Stimulated activated CD8-positive, alpha-beta memory T cell treated with anti-CD3 and anti-CD28 coated beads, Interleukin-12 subunit alpha, Interleukin-12 subunit beta, amount 100 ng/mL, for 1 hour (primary cell): ENCODE measurements at places on chromosomes 2 and 18.

- DNase-seq: no peak
Measured at GRCh38 chr2:241225545-241225944, 37.1 kb downstream of the ANO7 start.

DNA sequence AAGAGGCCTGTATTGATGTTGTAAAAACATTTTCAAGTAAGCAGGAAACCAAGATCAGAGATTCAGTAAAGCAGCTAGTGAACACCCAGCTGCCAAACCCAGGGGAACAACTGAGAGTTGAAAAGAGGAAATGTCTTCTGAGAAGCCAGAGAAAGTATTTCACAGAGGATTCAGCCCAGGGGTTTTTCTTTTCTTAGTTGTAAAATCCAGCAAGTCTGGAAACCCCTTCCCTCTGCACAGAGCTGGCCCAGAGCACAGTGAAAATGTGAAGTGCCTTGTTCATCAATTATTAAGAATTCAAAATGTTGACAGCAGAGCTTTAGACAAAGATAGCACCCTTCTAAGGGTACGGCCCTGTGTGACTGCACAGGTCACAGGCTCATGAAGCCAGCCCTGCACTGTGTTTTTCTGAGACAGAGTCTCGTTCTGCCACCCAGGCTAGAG lies 28.4 kb downstream of the AFF3 start:
- no peak for DNase-seq

DNA sequence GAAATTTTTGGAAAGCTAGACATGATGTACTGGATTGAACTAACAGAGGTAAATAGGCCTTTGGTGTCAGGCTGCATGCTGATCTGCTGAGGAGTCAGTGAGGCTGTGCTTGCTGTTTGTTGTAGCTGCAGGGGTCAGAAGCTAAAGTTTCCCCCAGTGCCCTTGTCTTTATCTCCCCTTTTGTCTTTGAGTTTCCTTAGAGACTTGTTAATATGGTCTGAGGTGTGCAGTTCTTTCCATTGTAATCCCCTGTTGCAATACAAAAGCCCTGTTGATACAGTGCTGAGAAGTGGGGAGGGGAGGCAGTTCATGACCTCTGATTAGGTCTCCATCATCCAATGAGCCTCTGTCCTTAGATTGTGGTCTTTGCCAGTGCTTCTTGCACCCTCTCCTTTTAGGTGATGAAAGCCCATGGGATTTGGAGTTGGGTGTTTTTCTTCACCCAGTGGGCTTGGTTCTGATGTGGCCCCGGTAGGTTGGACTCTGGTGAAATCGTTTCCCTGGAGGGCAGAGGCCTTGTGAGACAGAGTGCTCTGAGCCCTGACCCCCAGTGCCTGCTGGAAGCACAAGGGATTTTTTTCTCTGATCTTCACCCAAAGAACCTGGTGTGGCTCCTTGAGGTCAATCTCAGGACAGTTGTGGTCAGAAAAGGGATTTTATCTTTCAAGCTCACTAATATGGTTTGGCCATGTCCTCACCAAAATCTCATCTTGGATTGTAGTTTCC lies 163.1 kb downstream of the TMEM18 start:
- no peak for DNase-seq

DNA sequence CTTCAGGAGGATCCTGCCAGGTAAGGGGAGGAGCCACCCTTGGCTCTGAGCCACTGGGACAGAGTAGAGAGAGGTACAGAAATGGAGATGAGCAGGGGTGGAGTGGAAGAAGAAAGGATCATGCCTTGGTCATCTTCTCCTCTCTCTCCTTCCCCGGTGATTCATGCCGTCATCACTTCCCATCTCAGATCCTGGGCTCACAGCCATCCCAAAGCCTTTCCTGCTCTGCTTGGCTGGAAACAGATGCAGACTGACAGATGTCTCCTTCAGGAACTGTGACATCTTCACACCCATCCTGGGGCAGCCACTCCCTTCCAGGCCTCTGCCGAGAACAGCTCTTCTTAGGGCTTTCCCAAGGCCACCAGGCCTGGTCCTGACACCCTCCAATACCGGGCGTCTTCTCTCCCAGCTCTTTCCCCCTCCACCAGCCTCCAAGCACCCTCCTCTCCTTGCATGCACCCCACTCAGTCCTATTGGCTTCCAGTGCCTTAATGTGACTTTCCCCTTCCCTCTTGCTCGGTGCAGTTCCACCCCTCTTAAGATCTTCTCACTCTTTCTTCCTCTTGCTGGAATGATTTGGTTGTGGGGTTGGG lies 58.3 kb upstream of the TNP1 start:
- DNase-seq: no peak

GRCh38 chr18:9993521-9994025 lies 79.8 kb downstream of the VAPA start:
- DNase-seq: no peak

DNA sequence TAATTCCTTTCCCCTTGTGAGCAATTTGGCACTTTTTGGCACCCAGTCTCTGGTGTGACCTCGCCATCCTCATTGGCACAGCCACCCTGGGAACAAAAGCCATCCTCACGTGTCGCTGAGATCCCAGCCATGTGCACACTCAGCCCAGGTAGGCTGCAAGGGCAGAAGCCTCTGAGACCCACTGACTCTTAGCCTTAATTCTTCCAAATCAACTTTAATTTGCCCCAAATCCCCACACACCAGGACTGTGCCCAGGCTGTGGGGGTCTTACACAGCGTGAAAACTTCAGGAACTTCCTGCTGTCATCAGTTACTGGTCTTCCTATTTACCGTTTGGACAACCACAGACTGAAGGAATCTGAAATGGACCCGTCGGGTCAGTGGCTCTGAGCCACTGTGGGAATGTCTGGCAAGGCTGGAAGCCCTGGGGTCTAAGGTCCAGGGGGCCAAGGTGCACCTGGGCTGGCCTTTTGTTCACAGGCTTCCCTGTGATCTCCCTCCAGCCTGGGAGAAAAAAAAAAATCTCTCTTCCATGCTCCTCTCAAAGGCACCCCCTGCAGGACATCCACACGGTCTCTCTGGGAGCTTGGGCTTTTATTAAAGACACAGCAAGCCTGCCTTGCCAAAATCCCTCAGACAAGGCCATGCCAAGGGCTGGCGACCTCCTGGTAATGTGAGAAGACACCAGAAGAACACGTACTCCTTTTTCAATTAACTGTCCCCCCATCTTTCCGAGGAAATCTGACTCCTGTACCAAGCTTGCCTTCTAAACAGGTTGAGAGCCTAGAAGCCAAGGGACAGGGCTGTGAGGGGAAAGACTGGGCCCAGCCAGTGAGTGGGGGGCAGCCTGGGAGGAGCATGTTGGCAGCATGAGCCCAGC lies 42.1 kb upstream of the LAPTM4A start:
- no peak for DNase-seq

- DNase-seq: no peak
Measured at GRCh38 chr2:8882094-8882493, 44.7 kb upstream of the KIDINS220 start.

DNA sequence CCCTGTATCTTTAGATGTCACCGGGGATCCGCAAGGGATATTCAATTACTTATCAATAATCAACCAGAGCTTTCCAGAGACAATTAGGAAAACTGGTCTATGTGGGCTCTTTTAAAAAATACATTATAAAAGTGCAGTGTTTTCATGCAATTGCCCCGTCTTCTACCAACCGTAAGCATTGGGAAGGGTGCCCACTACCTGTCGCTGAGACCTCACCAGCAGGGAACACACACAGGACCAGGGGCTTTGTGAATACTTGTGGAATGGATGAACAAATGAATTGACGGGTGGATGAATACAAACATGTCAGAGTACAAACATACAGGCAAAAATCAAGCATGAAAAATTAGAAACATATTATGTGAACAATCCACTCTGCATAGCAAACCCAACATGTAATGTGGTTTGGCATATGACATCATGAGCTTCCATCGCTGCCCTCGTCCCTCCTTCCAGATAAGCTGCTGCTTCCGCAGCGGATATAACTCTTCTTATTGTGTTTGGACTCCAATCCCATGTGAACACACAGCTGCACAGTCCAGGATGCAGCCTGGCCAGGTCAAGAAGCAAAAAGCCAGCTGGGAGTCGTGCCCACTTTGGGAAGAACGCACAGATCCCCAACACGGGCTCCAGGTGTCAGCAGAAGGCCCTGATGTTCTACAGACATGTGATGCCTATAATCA lies 5.3 kb downstream of the FHL2 start:
- no peak for DNase-seq

GRCh38 chr2:35347561-35347960 lies 1008.0 kb upstream of the CRIM1 start:
- DNase-seq: no peak

DNA sequence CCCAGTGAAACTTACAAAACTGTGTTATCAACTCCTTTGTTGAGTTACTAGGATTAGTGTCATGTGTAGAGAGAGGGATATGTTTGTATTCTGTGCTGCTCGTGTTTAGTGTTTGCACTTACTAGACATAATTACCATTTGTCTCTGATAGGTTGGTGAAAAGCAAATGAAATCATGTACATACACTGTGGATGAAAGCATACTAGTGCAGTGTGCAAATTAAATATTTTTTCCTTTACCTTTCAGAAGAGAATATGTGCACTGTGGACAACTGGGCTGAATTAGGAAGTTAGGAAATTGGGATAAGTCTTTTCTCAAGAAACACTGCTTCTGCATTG lies 1.2 kb downstream of the KIAA1328 start:
- no peak for DNase-seq

GRCh38 chr18:22286585-22286984 lies 117.2 kb downstream of the GATA6 start:
- no peak for DNase-seq

DNA sequence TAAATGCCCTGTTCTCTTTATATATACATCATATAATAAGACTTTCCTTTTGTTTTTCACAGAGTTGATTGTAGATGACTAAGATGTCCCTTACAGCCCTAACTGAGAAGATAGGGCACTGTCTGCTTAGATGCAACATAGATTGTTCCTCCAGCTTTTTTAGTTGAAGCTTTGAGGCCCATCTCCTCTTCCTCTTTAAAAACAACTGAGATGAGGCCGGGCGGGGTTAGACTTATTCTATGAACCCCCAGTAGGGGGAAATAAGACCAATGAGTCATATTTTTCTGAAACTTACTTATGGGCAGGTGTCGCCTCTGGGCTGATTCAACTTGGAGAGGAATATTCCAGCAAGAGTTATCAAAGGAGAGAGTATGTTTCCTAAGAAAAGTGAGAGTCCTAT lies 84.6 kb downstream of the FBXO15 start:
- DNase-seq: no peak

GRCh38 chr2:185108588-185108987 lies 510.3 kb downstream of the ZNF804A start:
- no peak for DNase-seq

- no peak for DNase-seq
Measured at GRCh38 chr2:159792599-159792998, 5.4 kb downstream of the CD302 start.

- no peak for DNase-seq
Measured at GRCh38 chr18:46435031-46435430, 222.0 kb downstream of the LOXHD1 start.

GRCh38 chr2:21821672-21822227 lies 698.0 kb downstream of the TDRD15 start:
- DNase-seq: no peak

DNA sequence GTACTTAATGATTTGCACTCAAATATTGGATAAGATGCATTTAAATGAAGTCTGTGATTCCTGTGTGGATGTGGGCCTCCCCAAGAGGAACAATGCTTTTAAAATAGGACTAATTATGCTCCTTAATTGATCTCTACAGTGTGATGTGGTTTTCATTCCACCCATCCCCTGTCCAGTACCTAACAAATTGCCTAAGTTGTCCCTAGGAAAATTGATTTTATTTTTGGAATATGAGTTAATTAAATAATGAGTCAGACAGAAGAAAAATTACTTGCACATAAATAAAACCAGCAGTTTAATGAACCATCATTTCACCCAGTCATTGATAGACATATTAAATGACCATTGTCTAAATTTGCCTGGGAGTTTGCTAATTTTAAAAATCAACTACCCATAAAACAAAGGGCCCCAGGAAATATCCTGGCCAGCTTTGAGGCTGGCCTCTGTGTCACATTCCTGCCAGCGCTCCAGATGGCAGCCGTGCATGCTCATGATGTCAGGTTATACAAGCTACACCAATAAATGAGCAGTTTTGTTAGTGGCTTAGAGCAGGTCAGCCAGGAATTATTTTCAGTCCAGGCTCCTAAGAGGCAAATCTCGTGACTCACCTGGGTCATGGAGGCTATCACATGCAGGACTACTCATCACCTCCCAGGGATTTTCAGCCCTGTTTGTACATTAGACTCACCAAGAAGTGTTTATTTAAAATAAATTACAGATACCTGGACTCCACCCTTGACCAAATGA lies 31.9 kb downstream of the ABHD3 start:
- DNase-seq: no peak

DNA sequence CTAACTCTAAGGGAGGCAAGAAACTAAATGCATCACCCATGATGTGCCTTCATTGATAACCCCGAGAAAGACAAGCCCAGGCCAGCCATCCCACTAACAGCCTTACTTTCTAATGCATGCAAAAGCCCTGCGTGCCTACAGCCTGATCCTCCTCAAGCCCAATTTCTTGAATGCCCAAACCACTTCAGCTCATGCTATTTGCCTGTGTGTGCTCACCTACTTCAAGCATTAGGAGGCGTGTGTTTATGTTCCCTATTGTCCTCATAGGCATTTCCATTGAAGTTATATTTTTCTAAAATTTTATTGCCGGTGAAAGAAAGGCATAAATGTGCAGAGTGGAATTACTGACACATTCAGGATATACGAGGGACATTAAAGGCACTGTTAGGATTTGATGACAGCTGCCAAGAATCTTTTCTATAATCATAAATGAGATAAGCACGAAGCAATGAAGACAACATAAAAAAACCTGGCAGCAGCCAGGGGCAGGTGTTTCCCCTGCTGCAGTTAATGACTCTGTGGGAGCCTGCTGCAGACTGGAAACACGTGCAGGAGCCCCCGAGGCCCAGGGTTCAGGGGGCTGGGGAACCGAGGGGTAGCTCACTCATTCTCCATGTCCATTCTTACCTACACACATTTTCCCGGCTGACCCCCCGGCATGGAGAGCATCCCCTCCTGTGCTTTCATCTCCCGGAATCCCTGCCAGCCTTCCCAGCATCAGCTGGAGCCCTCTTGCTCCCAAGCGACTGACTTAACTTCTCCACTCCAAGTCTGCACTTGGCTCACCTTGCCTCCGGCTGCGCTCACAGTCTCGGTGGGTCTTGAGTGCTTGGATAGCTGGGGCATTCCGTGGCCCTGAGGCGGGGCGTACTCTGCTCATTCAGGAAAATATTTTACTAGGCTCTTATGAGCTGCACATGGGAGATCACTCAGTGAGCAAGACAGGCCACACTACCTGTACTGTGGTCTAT lies 292.3 kb upstream of the SIX2 start:
- DNase-seq: no peak

- DNase-seq: no peak
Measured at GRCh38 chr18:12291161-12291560, 16.9 kb upstream of the TUBB6 start.

- DNase-seq: no peak
Measured at GRCh38 chr2:160730296-160730995, 236.8 kb upstream of the RBMS1 start.

GRCh38 chr2:216349366-216349765 lies 22.9 kb downstream of the MARCHF4 start:
- no peak for DNase-seq

- no peak for DNase-seq
Measured at GRCh38 chr2:9897846-9898245, 53.6 kb upstream of the GRHL1 start.

GRCh38 chr2:108926561-108927380 lies 62.2 kb downstream of the EDAR start:
- no peak for DNase-seq
